ENCODE measurements at places on chromosomes 2 and 18.

GRCh38 chr2:20671736-20672080, 4.8 kb downstream of the GDF7 start:
- DNase-seq, result no peak

- DNase-seq, result no peak
Measured at GRCh38 chr2:210461401-210461800, 15.2 kb downstream of the LANCL1 start.

GRCh38 chr2:31190188-31190587, 27.1 kb downstream of the CAPN14 start:
- no peak for DNase-seq

DNA sequence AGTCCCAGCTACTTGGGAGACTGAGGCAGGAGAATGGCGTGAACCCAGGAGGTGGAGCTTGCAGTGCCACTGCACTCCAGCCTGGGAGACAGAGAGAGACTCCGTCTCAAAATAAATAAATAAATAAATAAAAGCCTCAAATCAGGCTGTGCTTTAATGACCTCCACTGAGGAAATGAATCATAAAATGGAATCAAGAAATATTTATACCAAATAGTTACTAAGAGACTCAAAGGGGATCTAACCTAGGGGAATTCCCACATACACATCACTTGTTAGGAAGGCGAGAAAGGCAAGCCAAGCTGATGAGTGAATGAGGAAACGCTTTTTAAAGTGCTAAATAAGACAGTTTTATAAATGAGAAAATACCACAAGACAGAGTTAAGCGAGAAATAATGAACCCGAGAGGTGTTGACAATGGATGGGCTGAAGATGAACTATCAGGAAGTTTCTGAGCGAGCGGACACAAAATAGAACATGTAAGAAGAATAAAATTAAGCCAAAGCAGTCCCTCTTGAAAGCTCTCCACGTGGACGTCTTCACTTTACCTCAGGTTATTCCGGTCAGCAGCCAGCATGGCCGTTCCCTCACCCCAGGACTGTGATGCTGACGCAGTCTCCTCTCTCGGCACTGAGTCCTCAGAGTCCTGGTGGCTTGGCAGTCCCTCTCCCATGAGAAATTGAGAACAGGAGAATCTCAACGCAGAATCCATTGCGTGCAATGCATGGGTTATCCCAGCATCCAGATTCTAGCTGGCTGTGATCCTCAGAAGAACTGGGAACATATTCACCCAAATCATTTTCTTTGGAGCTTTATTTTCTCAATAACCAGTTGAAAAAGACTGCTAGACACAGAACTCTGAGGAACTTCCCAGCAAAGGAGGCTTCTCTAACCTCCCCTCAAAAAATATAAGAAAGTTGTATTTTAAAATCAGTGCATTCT, 22.3 kb downstream of the PXDN start:
- DNase-seq, result no peak

- DNase-seq, result no peak
Measured at GRCh38 chr18:5556310-5556974, 12.6 kb upstream of the EPB41L3 start.

- DNase-seq, result peak; percentile 49
Measured at GRCh38 chr18:7567474-7568425, 634 bp downstream of the PTPRM start.

- DNase-seq, result peak; percentile 19
Measured at GRCh38 chr2:37377187-37377532, 32.7 kb downstream of the QPCT start.

DNA sequence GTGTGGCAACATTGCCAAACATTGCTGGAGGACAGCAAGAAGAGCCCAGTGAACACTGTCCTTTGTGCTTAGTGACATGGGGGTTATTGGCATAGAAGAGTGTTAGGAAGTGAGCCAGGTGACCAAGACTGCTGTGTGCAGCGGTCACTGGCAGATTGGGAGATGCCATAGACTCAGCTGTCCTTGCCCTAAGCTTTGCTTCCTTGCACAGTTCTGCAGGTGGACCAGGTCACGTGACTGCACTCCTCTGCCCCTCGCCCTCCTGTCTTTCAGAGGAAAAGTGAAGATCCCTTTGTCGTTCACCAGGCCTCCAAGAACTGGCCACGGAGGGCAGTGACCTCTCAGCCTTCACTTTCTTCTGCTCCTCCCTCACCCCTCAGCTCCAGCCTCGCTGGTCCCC, 215.6 kb upstream of the SMIM21 start:
- no peak for DNase-seq

DNA sequence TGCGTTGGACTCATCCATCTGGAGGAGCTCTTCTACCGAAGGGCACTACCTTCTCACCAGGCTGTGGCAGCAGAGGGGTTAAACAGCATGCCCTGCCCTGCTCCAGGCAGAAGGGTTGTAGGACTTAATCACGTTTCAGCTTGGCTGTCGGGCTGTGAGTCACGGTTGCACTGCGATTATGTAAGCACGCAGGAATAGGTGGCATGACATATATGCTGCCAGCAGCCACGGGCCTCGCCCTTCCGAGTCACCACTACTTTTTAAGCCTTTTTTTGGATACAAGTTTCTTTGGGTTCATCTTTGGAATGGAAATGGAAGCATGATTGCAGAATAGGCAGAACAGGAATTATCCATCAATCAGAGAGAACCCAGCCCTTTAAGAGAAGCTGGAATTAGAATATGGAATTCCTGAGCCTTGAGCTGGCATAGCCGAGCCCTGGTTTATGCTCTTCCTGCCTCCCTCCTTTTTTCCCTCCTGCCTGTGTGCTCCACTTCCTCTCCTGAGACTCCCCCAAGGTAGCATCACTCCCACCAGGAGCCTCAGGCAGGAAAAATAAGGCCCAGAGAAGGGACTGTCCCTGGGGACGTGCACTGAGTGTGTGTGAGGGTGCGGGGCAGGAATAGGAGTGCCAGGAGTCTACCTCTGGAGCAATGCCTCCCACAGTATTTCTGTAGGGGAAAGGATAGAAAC, 86.8 kb downstream of the SEMA4F start:
- no peak for DNase-seq

Data from KBM-7 (cell line).